HTR-8/SVneo (cell line): ENCODE measurements at places on chromosomes 4 and X.
A peak's percentile ranks its signal among the peaks of the same experiment; 100 is the strongest.

DNA sequence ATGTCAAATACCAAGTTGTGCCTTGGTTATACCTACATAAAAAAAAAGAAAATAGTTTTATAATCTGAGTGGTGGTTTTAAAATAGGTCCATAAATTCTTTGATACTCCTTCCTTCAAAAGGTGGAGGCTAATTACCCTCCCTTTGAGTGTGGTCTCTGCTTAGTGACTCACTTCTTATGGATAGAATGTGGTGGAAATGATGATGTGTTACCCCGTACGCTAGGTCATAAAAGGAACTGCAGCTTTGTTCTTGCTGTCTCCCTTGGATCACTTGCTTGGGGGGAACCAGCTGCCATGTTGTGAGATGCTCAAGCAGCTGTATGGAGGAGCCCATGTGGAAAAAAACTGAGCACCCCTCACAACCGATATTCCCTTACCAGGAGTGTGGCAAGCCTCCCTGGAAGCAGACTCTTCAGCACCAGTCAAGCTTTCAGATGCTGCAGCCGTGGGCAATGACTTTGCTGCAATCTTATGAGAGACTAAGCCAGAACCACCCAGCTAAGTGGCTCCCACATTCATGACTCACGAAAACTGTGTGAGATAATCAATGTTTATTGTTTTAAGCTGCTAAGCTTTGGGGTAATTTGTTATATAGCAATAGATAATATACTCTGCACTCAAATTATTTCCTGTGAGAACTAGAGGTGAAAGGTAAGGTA is 195.0 kb upstream of the GATB start:
- DNase-seq, result no peak

GRCh38 chr4:7295911-7296660 is 103.7 kb downstream of the SORCS2 start:
- peak; percentile 49 for DNase-seq

DNA sequence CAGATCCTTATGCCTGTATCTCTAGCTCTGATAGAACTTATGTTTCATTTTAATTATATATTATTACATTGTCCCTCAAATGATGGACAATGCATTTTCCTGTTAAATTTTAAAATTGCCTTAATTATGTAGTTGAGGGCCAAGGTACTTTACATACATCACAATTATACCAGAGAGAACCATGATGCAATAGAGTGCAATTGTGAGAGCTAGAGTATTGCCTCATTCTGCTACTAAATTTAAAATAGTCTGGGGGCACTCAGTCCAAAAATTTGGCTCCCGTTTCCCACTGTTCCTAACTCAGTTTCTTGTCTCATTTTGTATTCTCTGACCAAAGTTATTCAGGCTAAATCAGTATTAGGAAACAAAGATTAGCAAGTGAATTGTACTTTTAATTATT is 378.5 kb upstream of the ZFP42 start:
- DNase-seq, result no peak

GRCh38 chr4:45438047-45438446 is 685.8 kb downstream of the GABRG1 start:
- no peak for DNase-seq

DNA sequence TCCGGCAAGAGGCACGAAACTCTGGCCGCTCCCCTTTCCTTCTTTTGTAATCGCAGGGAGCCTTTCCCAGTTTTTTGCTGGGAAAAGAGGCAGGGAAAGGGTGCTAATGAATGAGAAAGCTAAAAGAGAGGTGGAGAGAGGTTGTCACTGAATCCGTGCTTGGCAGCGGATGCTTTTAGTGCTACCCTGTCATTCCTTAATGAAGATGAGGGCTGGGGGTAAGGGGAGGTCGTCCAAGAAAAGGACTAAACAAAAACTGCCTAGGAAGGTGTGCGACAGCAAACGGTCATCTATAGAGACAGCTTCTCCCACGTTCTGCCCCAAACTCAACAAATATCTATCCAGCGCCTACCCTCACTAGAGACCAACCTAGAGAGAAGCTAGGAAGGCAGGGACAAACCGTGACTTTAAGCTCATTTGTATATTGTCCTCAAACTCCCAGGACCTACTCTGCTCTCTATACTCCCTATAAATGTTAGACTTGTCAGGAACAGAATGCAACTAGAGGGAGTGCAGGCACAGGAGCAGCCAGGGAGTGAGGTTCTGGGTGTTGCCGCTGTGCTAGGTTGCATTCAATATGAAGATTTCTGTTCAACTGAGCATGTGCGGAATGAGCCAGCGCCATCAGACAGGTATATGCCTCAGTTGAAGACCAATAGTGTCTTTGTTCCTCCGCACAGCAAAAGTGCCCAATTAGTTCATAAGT is 777 bp upstream of the CASK start:
- no peak for DNase-seq

GRCh38 chr4:158208963-158209640 is 1.2 kb upstream of the TMEM144 start:
- no peak for DNase-seq

- no peak for DNase-seq
Observed at GRCh38 chr4:61648264-61648663, 448.1 kb downstream of the ADGRL3 start.

DNA sequence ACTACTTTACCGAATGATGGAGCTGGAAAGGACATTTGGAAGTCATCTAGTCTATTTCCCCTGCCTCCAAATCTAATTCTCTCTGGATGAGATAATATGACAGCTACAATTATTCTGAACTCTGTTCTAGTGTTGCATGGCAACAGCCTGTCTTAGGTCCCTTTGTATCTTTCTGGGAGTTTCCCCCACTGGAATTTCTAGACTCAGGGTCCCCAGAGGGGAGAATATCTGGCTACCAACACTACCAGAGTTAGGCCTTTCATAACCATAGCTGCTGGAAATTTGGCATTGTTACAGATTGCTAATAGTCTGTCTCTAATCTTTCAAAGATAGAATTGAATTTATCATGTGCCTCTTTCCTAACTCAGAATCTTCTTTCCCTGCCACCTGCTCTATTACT is 4.5 kb downstream of the MSN start:
- no peak for DNase-seq

- DNase-seq, result no peak
Observed at GRCh38 chr4:48634688-48635308, 144.7 kb downstream of the ZAR1 start.

DNA sequence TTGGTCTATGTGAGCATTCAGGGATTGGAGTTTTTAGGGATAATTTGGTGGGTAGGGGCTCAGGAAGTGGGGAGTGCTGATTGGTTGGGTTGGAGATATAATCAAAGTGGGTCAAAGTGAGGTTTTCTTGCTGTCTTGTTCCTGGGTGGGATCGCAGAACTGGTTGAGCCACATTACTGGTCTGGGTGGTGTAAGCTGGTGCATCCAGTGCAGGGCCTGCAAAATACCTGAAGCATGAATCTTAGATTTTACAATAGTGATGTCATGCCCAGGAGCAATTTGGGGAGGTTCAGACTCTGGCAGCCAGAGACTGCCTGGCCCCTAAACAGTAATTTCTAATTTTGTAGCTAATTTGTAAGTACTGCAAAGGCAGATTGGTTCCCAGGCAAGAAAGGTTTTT is 665.6 kb upstream of the PRKX start:
- no peak for DNase-seq

DNA sequence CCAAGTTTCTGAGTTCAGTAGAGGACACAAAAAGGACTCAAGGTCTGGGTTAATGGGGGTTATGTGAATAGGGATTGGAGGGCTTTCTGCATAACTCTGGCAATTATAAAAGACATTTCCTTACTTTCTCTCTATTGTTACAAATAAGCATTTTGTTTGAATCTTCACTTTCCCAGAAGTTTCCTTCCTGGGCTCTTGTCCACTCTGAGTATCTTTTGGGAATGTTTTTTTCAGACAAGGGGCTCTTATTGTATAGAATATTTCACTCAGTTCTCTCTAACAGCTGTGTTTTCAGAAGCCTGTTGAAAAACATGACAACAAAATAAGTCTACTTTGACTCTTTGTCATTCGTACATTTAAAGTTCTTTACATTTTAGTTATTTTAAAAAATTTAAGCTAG is 57.6 kb upstream of the MAP9 start:
- no peak for DNase-seq

DNA sequence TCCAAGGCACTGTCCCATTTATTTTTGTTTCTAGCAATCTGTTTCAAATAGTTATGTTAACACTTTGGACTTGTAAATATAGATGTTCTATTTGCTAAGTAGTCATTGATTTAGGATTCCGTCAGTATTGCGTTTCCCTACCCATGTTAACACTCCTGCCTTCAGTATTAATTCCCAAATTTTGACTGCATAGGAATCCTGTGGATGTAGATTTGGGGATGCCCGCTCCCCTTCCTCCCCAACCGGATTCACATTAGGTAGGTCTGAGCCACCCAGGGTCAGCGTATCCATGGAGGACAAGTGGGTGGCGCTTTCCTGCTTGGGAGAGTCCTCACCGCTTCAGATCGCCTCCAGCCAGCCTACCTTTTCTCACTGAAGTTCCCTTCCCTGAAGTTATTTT is 1.1 kb upstream of the SORBS2 start:
- no peak for DNase-seq

- DNase-seq, result peak; percentile 70
Observed at GRCh38 chr4:187128222-187128621, 404.6 kb upstream of the FAT1 start.

GRCh38 chr4:153683763-153684181 is 308 bp upstream of the TLR2 start:
- DNase-seq, result no peak

DNA sequence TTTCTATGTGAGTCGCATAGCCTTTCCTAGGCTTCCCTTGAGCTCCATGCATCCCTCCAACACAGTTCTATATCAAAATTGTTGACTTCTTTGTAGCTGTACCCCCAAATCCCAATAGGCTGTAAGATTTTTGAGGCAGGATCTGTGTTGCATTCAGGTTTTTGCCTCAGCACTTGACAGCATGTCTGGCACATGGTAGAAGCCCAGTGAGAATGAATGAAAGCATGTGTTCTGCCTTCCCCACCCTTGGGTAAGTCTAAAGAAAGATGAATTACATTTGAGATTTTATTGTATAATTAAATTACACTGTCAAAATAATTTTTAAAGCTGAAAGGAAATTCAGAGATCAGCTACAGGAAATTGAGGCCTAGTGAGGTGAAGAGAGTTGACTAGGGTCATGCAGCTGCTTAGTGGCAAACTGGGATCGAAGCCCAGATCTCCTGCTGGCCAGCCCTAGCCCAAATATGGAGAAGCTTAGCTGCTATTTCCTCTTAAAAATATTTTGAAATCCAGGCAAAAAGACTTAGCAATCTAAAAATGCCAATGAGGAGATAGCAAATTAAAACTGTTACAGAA is 122.5 kb downstream of the SPATA18 start:
- no peak for DNase-seq

DNA sequence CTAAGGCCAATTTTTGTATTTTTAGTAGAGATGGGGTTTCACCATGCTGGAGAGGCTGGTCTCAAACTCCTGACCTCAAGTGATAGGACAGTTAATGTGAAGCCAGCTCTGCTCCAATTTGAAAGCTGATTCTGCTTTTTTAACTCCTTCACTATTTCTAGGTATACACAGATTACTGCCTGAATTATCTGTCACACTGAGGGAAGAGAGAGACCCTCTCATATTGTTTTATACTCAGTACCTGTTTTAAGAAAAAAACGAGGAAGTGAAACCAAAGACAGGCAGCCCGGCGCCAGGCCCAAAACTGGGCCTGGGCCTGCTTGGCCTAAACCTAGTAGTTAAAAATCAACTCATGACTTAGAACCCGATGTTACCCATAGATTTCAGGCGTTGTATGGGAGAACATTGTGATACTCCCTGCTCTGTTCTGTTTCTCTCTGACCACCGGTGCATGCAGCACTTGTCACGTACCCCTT is 1601.5 kb upstream of the PCDH10 start:
- DNase-seq, result no peak

- no peak for DNase-seq
Observed at GRCh38 chr4:57093845-57094831, 16.0 kb downstream of the IGFBP7 start.

DNA sequence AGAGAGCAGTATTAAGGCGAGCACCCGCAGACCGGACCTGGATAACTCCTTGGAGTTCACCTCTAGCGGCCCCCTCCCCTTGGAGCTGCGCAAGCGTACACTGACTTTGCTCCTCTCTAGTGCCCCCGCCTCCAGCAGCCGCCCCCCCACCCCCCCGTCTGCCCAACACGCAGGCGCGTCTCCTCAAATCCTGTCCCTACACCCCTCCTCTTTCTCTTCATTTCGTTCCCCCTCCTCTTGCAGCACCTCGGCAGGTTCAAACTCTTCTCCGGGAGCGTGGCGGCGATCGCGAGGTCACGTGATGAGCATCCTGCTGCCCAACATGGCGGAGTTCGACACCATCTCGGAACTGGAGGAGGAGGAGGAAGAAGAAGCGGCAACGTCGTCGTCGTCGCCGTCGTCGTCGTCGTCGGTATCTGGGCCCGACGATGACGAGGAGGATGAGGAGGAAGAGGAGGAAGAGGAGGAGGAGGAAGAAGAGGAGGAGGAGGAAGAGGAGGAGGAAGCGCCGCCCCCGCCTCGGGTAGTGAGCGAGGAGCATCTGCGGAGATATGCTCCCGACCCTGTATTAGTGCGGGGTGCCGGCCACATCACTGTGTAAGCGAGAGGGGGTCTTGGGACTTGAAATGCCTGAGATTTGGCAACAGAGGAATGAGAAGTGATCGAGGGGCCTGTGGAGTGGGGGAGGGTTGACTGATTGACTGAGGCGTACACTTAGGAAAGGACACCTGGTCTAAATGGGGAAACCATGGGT is at the start of gene CHIC1:
Gene CHIC1 (plus strand): TSS at position 214 of the 754 bp plus-strand sequence. CDS start 88 bp downstream, at position 302.
- DNase-seq, result peak; percentile 84

DNA sequence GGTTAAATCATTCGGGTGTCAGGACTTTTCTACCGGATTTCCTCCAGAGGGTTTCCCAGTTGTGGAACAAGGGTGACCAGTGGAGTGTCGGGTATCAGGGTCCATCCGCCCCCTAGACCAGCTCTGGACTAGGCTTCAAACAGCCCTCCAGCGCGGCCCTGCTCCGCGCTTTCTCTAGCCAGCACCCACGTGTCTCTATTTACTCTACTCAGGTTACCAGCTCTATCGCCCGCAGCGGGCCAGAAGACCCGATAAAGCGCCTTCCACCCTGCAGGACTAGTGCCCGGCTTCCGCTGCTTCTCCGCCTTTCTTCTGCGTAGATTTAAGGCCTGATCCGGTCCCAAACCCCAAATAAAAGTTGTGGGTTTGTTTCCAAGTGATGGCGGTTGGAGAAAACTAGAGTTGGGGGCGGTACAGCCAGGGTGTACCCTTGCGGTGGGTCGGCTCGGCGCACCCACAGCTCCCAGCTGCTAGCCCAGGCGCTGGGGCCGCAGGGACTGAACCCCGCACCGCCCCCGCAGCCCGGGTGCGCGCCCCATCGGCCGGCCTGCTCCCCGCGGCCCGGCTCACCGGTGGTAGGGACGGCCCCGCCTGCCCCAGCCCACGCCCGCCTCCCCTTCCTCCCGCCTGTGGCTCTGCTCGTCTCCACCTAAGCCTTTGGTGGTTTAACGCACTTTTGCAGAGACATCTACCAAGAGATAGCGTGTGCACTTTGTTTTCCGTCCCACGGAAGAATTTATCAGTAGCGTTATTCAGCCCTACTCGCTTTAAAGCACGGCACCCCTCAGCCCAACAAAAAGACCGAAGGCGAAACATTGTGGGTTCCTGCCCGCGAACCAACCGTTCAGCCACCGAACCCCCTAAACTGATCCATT is 2.1 kb downstream of the LEF1 start:
- DNase-seq, result no peak

- no peak for DNase-seq
Observed at GRCh38 chrX:66019974-66020373, 19.9 kb downstream of the VSIG4 start.

- peak; percentile 66 for DNase-seq
Observed at GRCh38 chr4:4430492-4431195, 43.7 kb downstream of the NSG1 start.
